Transverse colon (tissue), 4 donors: ENCODE measurements at places on chromosomes 3 and 15.

DNA sequence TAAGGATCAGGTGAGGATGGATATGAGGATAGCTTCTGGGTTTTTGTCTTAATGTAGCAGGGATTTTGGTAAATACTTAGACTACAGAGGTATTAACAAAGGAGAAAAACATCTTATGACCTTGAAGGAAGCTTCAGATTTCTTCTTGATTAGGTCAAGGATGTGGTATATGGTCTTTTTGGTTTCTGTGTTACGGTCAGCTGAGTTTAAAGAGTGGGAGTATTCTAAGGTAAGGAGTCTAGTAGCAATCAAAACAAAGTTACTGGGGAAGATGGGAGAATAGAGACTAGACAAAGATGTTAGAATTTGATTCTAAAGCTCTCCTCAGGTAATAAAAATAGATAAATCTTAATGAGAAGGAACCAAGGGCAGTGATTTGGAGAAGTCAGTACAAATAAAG is 6.2 kb downstream of the HMG20A start:
- DNase-seq: no peak

- DNase-seq: no peak
These were observed 749 bp downstream of the RAB8B start for GRCh38 chr15:63189941-63190768.

DNA sequence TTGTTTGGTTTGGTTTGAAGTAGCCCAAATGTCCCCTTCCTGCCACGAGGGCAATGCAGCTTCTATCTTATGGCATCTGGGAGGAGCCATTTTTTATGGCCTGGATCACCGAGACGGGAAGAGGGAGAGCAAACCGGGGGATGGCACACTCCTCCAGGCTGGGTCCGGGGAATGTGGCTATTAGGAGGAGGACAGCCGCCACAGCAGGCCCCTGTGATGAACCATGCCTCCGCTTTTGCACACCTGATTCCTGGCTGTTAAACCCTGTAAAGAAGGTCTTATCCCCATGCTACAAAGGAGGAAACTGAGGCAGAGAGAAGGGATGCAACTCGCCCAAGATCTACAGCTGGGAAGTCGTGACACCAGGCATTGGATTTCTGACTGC is 157.6 kb downstream of the OR4M2 start:
- no peak for DNase-seq

DNA sequence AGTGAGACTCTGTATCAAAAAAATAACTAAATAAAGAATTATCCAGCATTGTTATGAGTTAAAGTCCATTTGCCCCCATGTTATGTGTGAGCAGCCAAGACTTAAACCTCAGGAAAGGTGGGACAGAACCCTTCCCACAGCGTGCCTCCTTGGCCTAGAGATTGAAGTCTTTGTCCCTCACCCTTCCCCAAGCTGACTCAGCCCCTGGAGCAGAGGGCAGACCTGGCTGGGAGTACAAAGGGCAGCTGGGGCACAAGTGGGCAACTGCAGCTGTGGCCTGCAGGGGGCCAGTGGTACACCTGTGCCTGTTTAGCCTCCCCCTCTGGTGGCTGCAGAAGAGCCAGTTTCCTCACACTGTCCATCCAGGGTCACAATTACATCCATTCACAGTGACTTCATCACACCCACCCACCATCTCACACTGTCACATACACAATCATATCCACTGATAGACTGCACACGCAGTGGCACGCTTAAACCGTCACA is 940 bp upstream of the ACY1 start:
- DNase-seq: peak; percentile 83

DNA sequence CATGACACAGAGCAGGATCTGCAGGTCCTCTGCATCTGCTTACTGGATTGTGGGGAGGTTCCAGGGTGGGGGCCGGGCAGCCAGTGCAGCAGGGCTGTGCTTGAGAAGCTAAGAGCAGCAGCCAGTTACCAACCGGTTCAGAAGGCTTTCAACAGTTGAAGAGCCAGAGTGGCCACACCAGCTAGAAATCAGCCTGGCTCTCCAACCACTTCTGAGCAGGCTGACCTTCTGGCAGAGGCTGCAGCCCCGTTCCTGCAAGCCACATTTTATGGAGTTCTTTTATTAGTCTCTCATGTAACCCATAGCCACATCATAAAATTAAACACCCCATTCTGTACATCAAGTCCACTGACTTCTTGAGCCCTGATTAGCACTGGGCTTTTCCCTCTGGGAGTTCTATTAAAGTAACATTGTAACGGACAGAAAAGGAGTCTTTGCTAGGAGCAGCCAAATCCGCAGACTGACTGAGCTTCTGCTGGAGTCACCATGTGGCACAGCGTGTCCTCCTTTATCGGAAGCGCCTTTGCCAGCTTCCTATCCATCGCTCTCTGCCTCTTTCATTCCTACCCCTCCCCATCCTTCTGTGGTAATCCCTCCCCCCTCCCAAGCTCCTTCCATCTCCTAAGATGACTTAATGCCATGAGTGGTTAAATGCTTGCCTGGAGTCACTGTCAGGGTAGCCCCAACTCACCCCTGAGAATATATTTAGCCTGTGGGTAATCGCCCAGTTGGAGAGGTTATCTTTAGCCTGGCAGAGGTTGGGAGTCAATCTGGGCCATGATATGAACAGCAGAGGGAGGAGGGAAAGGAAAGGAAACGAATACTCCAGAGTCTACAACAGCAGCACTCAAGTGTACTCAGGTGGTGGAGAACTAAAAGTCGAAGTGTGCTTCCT is 138.5 kb upstream of the HES1 start:
- DNase-seq: no peak

GRCh38 chr3:24290596-24290995 is 204.1 kb downstream of the THRB start:
- no peak for DNase-seq
